ENCODE measurements at places on chromosomes 6 and 20. TPM values are rescaled to one million over a fixed set of nuclear protein-coding genes. Genes with fewer than 3 reads are reported as not detected.

GGTLC1 gene
- total RNA-seq: not detected

GRCh38 chr6:37557645-37558114, 58.0 kb upstream of the CCDC167 start:
- no peak for DNase-seq

- no peak for DNase-seq
These were observed 13.1 kb upstream of the PEX7 start for GRCh38 chr6:136809091-136809860.

GRCh38 chr6:158762787-158763433, 56.3 kb downstream of the EZR start:
- DNase-seq: no peak

DNA sequence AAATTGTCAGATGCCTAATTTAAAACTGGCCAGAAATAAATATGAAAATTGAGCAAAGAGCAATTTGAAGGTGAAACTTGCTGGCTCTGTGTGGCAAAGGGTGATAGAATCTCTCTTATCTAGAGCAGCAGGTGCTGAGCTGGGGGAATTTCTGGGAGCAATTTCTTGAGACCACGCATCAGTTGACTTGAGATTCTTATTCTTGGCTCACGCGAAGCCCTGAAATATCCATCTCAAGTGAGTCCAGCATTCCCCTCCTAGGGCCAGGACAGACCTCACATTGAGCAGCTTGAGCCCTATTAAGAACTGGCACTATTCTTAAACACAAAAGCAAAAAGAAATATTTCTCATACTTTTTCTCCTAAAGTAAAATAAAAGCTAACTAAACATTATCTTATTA, 66.3 kb downstream of the MAP7 start:
- no peak for DNase-seq

DNA sequence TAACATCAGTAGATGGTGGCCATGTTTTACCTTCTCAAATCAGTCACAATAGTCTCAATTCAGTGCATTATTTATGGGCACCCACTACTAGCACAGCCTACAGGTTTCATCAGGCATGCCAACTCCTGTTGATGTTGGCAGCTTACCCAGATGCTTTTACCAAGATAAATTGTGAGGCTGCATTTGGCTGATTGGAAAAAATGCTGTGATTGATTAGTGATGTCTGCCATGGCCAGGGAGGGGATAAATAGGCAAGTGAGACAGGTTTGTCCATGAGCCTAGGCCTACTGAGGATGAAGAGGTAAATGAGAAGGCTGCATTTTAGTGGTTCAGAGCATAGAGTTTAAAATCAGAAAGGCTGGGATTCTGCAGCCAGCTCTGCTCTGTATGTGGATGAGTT, 227.1 kb downstream of the NFATC2 start:
- DNase-seq: no peak

- DNase-seq: no peak
These were observed 55.4 kb downstream of the CDC5L start for GRCh38 chr6:44442833-44443444.

PSMB9 gene
- total RNA-seq: 241 TPM

- no peak for DNase-seq
These were observed 1.1 kb downstream of the RNF144B start for GRCh38 chr6:18388271-18388670.

VSX1 gene
- total RNA-seq: not detected

DNA sequence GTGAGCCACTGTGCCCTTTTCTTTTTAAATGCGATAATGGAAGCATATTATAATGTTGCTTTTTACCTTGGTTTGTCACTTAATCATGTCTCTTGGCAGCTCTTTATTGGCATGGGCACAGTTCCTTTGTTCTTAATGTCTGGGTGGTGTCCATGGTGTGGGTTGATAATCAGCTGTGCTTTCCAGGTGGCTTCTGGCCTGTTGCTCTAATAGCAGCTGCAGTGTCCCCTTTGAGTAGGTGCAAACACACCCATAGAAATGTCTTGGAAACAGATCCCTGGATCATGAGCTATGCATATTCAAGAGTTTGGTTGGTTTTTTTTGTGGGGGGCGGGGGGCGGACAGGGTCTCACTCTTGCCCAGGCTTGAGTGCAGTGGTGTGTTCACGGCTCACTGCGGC, 29.9 kb downstream of the EFCAB8 start:
- no peak for DNase-seq

GRCh38 chr6:160386869-160387530, 38.8 kb downstream of the SLC22A3 start:
- no peak for DNase-seq

GRCh38 chr6:57173886-57174510, 1.9 kb downstream of the BAG2 start:
- no peak for DNase-seq

- DNase-seq: no peak
These were observed 119.5 kb downstream of the PLEKHG1 start for GRCh38 chr6:150719099-150719766.

RBBP8NL gene
- not detected for total RNA-seq

DNA sequence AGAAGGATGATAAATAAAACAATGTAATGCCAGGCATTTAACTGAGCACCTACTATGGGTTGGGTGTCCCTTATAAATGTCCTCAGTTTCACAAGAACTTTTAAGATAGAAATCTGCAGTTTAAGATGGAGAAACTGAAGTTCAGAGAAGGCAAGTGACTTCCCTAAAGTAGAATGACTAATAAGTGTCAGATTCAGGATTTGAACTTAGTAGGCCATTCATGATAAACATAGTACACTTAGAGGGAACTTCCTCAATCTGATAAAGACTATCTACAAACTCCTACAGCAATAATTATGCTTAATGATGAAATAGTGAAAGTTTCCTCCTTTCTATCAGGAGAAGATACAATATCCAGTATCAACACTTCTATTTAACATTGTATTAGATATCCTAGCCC, 43.9 kb downstream of the NCR2 start:
- no peak for DNase-seq

GRCh38 chr6:15736297-15736696, 73.5 kb upstream of the DTNBP1 start:
- no peak for DNase-seq

GRCh38 chr6:112254921-112255320, 554 bp upstream of the LAMA4 start:
- DNase-seq: no peak

DNA sequence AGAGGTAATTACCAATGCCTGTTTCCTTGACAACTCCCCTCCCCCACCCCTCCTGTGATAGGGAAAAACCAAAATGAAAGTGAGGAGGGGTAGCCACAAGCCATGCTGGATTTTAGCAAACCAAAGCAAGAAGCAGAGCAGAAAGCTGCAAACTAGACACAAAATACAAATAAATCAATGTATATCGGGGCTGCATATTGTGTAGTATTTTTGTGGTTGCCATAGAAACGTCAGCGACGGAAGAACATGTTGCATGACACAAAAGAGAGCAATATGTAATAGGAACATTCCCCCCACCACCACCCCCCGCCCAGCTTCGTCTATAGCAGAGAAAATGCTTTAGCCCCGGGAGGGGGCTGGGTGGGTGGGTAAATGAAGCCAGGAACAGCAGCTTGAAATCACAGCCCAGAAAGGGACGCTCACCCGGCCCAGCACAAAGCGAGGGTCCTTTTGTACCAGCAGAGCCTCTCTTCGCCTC, 548 bp downstream of the AGPAT4 start:
- DNase-seq: peak; percentile 9

SLC44A4 gene
- 0.13 TPM for total RNA-seq

- no peak for DNase-seq
These were observed 123.2 kb downstream of the TBC1D7 start for GRCh38 chr6:13205106-13205505.

- DNase-seq: no peak
These were observed 5.6 kb downstream of the TP53RK start for GRCh38 chr20:46683668-46683938.

- DNase-seq: no peak
These were observed 12.2 kb downstream of the PRL start for GRCh38 chr6:22284666-22285065.

GRCh38 chr20:56676001-56676400, 46.9 kb downstream of the TFAP2C start:
- DNase-seq: no peak

- DNase-seq: no peak
These were observed 70.0 kb upstream of the SRSF6 start for GRCh38 chr20:43387737-43388136.

DNA sequence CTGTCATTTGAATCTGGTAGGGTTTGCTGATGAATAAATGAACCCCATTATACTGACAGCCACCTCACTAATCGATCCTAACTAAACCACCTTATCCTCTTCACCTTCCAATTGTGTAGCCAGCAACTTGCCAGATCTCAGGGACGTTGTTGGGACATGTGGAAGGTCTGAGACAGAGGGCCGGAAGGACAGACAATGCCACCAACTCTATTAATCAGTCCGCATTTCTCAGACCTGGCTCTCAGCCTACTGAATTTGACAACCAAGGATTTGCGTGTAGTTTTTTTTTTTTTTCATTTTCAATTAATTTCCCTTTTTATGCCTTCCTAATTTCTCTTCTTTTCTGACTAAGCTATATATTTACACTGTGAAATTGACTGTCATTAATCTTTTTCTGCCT, 122.5 kb downstream of the CARMIL1 start:
- DNase-seq: no peak

DNA sequence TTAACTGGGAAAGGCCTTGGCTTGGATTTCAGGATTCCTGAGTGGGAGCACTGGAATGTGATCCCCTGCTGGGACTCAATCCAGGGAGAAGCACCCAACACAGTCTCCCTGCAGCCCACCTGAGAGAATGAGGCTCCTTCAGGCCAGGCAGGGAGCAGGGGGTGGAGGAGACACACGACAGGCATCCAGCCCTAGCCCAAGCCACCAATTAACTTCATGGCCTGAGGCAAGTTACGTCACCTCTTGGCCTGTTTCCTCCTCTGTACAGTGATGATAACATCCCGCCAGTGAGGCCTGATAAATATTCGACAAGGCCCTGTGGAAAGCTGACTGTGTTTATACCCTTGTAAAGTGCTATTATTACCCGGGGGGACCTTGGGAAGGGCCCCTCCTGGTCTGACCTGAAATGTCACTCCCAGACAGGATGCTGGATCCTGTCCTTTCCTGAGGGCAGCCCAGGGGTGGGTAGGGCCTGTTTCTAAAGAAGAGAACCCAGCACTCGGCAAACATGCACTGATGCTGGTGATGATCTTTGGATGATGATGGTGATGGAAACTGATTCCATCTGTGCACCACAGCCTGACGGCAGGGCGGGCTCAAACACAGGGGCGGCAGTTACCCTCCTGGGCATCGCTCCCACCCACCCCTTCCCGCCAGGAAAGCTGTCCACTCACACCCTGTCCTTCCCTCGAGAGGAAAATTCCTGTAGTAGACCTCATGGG, 12.4 kb downstream of the FRS3 start:
- DNase-seq: no peak

DNA sequence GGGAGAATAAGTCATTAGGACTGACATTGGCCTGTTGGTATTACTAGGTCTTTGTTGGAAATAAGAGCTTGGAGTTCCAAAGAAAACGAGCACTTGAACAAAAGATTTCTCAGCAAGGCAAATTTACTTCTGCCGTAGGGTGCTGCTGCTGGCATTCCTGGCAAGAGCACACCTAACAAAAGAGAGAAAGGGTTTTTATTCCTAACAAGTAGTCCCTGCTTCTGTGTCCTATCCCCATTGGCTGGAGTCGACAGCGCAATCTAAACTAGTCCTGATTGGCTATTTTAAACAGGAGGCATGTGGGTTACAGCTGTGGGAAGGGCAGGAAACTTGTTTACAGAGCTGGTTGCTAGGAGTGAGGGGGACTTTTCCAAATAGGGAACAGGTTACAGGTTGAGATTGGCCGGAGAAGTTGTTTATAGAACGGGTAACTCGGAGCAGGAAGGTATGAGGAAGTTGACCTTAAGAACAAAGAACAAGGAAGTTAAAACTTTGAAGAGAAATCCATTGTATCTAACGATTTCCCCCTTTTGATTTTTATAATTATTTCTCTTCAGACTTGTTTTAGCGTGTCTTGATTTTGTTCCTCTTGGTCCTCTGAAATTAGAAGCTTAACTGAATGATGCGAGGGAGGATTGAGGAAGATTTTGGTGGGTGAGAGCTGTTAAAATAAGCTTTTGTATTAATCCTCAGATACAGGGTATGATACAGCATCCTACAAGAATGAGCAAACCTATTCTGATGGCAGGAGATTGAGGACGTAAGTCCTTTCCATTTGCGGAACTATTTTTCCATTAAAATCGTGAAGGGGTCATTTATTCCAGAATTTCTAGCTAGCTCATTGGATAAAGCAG, 3.4 kb upstream of the ZNFX1 start:
- DNase-seq: no peak

DNA sequence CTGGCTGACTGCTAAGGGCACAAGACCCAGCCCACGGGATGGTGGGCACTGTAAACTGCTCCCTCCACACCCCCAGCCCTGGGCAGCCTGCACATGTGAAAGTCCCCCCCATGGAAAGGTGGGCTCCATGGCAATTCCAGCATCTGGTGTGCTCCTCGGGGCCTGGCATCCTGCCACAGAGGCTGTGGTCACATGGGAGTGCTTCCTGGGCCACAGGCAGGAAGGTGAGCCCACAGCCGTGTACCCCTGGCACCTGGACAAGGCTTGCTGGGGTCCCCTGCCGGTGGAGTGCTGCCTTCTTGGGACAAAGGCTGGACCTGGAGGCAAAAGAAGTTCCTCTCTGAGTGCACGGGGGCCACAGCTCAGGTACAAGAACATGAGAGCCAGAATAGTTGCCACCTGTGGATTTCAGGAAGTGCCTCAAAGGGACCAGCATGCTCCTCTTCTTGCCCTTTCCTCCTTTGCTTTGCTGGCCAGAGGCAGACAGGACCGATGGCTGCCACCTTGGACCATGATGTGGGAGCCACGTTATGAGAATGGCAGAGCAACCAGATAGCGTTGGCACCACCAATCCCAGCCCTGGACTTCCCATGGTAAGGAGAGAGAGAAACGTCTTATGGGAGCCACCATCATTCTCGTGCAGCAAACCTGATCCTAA, 120.2 kb upstream of the MLN start:
- no peak for DNase-seq

DNA sequence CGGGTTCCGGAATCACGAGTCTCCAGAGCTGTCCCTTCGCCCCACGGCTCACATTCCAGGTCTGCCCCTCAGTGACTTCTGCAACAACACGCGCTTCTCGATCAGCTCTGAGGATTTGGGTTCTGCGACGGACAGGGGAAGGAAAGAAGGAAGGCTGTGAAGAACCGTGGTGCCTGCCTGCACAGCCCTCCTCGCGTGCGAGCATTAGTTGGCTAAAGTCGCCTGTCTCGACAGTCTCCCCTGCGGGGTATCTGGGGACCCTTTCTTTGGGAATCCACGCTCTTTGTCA, 23.1 kb downstream of the VPS52 start:
- DNase-seq: no peak

- no peak for DNase-seq
These were observed 8.4 kb upstream of the CBFA2T2 start for GRCh38 chr20:33481431-33481941.

- DNase-seq: no peak
These were observed 16.4 kb upstream of the ENPP4 start for GRCh38 chr6:46113370-46113769.

GRCh38 chr20:63129991-63130657, 85.8 kb downstream of the YTHDF1 start:
- no peak for DNase-seq

PAX1 gene
- not detected for total RNA-seq

GRCh38 chr6:134908906-134909516, 40.9 kb downstream of the ALDH8A1 start:
- no peak for DNase-seq

MAP3K4 gene
- 49.0 TPM for total RNA-seq
